ENCODE measurements at places on chromosomes 4 and X.

- no peak for DNase-seq
Observed at GRCh38 chrX:122055979-122056715, 1008.7 kb downstream of the GLUD2 start.

DNA sequence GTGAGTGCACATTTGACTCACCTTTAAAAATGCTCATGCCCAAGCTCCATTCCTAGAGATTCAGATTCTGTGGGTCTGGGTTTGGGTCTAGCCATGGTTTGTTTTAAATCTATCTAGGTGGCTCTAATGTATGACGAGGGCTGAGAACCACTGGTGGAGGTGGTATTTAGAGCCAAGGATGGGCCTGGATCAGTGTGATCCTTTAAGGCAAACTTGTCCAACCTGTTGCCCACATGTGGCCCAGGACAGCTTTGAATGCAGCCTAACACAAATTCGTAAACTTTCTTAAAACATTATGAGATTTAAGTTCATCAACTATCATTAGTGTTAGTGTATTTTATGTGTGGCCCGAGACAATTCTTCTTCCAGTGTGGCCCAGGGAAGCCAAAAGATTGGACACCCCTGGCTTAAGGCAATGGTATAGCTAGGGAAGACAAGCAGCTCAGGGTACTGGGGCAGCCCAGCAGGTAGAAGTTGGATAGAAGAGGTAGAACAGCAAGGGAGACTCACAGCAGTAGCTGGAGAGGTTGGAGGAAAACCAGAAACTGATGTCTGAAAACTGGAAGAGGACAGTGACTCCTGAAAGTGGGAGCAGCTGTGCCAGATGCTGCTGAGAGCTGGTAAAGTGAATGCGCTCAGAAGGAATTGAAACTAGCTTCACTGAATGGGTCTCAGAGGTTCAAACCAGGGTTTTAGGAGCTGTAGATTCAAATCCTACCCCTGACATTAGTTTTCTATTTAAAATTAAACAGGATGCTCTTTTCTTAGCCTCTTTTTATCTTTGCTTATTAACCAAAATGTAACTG lies 18.2 kb downstream of the ADD1 start:
- no peak for DNase-seq

DNA sequence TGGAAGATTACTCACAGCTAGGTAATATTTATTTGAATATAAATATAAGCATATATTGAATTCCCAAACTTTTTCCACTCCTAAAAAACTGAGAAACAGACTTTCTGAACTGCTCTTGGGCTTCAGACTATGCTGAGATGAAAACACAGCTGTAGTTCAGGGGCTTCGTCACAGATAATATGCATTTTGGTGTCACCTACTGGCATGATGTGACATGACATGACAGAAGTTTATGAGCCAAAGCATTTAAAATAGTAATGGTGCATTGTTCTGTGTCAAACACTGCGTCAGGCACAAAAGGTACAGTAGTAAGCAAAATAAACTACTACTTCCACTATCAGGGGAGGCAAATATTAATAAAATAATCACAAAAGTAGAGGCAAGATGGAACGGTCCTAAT lies 171.3 kb downstream of the BTC start:
- peak; percentile 88 for DNase-seq

- peak; percentile 20 for DNase-seq
Observed at GRCh38 chrX:45850197-45850774, 649.6 kb upstream of the DIPK2B start.

DNA sequence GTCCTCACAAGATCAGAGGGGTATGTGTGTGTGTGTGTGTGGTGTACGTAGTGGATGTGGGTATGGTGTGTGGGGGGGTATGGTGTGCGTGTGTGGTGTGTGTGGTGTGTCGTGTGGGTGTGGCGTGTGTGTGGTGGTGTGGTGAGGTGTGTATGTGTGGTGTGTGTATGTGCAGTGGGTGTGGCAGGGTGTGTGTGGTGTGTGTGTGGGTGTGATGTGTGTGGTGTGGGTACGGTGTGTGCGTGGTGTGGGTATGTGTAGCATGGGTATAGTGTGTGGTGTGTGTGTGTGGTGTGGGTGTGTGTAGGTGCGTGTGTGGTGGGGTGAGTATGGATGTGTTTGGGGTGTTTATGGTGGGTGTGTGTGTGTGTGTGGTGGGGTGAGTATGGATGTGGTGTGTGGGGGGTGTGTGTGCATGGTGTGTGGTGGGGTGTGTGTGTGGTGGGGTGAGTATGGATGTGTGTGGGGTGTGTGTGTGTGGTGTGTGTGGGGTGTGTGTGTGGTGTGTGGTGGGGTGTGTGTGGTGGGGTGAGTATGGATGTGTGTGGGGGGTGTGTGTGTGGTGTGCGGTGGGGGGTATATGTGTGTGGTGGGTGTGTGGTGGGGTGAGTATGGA lies 182.0 kb downstream of the PALLD start:
- no peak for DNase-seq

DNA sequence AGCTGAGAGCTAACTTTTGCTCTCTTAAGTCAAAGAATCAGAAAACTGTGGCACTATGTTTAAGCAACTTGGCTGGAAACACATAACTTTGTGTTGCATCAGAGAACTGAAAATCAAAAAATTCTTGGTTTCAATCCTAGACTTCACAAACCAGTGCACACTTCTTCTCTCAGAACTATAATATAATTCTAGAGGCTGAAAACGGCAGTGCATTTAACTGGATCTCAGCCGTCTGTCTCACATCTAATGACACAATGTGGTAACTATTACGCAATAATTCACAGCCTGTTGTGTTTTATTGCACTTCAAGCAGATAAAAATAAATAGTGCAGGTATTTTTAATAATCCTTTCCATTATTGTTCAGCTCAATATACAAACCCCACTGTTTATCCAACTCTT lies 260.6 kb upstream of the DIAPH2 start:
- DNase-seq = no peak

DNA sequence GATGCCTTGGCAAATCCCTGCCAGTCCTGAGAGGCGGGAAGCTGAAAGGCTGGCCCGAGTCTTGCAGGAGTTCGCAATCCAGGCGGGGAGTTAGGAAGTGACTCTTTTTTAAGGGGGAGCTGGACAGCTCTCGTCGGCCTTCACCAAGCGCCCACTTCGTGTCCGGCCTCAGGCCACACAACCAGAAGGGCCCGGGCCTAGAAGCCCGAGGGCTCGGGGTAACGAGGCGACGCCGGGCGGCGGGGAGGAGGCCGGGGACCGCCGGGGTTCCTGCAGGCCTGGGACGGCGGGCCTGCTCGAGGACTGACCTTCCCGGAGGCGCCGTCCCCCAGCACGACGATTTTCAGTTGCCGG lies 395 bp downstream of the RAB28 start:
- DNase-seq = peak; percentile 84

DNA sequence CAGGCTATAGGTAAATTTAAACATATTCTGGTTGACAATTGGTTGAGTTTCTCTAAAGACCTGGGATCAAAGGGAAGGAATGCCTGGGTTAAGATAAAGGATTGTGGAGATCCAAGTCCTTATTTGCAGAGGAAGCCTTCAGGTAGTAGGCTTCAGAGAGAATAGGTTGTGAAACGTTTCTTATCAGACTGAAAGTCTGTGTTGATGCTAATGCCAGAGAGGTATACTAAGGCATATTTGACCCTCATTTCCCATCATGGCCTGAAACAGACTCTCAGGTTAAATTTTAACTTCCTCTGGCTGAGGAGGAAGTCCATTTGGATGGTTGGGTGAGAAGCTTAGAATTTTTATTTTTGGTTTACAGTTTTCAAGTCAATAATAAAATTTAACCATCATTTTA lies 48.1 kb downstream of the UGT2A2 start:
- DNase-seq = no peak

- peak; percentile 44 for DNase-seq
Observed at GRCh38 chrX:13099121-13099520, 54.7 kb upstream of the FAM9C start.

GRCh38 chr4:123776267-123776666 lies 379.7 kb downstream of the SPRY1 start:
- DNase-seq = no peak

DNA sequence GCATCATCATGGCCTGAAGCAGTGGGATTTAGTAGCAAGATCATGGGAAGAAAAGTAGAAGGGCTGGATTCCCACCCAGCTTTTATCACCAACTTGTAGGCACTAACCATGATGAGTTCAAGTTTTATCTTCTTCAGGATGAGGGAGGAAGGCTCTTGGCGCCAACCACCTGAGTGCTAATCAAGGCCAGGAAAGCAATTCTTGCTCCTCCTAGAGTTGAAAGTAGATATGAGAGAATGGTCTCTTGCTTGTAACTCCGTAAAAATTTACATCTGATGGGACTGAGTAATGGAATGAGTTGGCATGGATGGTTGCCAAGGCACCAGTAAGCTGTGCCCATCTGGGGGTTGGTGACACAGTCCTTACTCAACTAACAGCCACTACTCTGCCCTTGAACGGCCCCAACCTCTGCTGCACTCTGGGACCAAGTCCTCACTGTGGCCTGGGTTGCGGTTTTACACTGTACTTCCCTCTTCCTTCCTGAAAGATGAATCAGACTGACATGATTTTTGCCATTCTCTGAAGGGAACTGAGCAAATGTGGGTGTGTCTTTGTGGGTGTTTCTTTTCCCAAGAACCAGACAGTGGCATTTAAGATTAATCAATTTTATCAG lies 39.4 kb upstream of the NDP start:
- peak; percentile 37 for DNase-seq

DNA sequence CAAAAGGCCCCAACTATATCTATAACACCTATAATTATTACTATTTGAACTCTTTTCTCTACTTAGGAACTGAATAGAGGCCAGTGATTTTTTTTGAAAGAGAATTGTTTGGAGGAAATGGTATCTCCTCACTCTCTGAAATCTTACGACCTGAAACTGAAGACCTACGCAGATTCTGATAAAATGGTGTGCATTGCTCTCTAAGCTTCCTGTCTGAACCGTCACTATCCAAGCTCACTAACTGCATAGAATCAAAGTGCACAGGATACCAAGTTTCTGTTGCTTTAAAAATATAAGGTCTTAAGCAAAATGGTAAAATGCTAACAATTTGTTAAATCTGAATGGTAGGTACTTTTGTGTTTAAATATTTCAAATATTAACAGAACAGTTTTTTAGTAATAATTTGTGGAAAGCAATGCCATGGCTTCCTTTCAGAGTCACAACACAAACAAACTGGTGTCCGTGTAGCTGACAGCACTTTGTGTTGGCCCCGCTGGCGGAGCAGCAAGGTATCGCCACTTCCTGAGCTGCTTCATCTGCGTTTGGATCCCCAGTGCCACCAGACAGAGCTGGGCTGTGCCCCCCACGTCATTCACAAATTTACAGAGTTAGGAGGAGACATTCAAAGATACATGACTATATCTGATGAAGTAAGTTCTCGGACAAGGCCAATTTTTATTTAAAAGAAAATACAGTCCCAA lies 313.9 kb downstream of the FBXW7 start:
- DNase-seq = no peak

DNA sequence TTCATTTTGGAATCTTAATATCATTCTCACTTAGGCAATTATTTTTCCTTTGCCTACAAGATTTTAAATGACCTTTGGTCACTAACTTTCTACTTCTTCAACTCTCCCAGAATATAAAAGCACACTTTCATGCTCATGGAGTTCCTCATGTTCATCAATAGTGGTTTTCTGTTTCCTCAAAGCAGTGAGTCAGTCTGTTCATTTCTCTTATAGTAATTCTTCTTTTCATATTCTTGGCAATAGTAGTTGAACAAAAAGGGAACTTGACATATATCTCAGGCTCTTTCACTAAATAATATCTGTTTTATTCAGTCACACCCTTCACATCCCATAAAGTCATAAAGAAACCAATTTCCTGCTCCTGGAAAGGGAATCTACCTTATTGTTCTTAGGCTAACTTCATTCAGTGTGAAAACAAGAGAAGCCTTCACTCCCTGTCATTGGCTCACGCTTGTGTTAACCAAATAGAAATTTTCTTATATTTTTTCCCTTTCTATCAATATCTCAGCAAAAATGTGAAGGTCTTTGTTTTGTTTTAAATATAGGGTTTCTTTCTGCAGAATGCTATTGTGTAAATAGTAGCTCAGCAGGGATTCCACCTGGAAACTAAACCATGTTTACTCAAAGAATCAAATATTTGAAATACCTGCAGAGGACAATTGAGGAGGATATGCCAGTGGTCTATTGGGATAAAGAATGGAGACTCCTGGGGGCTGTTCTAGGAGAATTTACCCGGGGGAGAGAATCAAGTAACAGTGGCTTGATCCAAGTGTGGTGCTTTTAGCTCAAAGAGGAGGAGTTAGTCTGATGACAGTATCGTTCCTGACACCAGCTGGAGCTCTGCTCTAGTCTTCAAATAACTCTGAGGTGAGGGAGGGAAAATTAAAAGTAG lies 13.4 kb upstream of the TNIP3 start:
- DNase-seq = no peak

- no peak for DNase-seq
Observed at GRCh38 chr4:101693842-101694398, 96.6 kb upstream of the BANK1 start.

DNA sequence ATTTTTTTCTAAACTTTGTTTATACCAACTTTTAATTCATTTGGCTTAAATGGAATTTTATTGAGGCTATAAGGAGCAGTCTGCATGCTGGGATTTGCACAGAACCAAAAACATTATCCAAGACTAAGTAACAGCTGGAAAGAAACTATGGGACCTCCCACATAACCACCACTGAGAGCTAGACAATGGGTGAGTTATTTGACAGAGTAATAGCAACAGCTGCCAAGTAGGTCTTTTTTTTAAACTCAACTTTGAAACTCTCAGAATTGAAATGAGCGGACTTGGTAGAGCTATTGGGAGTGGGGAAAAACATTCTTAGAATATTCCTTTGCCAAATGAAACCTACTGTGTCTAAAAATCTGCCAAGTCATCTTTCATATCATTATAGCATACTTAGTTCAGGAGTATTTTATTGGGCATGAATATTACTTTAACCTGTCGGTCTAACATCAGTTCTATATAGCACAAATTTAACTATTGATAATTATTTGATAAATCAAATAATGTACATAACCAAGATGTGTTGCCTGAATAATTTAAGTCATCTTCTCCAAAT lies 1428.0 kb downstream of the PCDH7 start:
- no peak for DNase-seq

- DNase-seq = no peak
Observed at GRCh38 chrX:66050140-66050569, 10.3 kb upstream of the VSIG4 start.

DNA sequence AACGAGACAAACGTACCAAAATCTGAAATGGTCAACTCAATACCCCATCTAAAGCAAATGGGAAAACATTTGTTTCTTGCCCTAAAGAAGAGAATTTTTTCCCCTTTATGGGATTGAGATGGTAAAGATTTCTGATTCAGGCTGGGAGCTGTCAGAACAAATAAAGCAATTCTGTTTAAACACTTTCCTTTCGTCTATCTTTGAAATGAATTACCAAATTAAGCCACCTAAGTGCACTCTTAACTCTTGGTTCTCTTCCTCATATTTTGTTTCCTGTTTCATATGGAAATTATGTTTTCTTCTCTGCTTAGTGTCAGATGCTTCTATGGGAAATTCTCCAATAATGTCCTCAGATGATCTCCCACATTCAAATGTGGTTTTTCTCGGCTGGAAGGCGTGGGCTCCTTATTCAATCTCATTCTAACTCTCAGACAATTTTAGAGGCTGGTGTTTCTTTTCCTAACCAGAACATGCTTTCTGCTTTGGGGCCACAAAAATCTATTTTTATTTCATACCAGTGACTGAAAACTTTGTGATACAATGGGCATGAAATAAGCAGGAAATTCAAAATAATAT lies 50.3 kb upstream of the HPF1 start:
- no peak for DNase-seq

GRCh38 chr4:129899849-129900248 lies 803.9 kb downstream of the C4orf33 start:
- DNase-seq = no peak

- DNase-seq = no peak
Observed at GRCh38 chr4:64670647-64671046, 261.4 kb upstream of the TECRL start.

- peak; percentile 58 for DNase-seq
Observed at GRCh38 chrX:10755439-10756334, 135.3 kb upstream of the MID1 start.

Data from lung microvascular endothelial cell (primary cell).